ENCODE measurements at places on chromosomes 7 and 10.

DNA sequence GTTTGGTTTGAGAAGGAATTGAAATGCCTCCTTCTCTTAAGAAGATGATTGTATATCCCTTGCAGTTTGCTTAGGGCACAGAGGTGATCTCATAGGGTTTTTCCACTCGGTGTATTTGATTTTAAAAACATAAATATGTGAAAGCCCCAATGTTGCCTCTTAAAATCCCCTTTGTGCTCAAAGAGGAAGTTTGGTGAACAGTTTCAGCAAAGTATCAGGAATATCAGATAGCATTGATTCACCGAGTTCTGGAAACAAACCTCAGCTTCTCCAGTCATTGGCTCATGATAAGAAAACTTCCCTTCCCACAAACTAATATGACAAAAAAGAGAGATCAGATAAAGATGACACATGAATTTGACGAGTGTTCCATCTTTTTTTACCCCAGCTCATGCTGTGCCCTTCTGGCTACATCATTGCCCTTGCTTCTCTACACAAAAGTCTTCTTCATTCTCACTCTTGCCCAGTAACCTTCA, 20.1 kb upstream of the SMNDC1 start:
- DNase-seq, result no peak

GRCh38 chr7:138816650-138817049, 18.7 kb upstream of the ATP6V0A4 start:
- DNase-seq, result no peak

DNA sequence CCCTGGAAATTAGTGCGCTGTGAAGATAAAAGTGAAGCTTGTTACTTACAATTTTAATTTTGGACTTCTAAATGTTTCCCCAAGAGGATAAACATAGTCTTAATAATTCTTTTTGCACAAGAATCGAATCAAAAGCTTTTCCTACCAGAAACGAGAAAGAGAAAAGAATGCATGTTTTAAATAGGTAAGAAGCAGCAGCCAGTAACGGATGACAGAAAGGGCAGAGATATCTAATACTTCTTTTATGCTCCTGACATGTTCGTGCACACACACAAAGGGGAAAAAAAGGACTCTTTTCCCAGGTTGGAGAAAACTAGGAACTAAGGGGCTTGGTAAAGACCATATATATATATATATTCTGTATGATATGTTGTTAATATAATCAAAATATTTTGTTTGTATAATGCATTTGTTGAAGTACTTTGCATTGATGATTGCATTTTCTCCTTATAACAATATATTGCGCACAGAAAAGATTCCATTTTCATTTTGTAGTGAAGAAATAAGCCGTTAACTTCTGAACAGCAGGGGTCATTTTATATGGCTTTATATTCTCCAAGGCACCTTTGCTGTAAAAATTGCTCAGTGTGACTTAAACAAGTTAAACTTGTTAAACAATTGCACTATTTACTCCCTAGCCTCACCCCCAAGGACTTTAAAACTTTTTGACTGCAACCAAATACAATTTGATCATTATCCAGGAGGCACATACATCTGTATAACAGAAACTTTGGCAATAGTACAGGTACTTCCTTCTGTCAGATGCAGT, 2.2 kb downstream of the PRKAR2B start:
- no peak for DNase-seq

- peak; percentile 94 for DNase-seq
These were observed 10.5 kb upstream of the KCP start for GRCh38 chr7:128920913-128921582.

DNA sequence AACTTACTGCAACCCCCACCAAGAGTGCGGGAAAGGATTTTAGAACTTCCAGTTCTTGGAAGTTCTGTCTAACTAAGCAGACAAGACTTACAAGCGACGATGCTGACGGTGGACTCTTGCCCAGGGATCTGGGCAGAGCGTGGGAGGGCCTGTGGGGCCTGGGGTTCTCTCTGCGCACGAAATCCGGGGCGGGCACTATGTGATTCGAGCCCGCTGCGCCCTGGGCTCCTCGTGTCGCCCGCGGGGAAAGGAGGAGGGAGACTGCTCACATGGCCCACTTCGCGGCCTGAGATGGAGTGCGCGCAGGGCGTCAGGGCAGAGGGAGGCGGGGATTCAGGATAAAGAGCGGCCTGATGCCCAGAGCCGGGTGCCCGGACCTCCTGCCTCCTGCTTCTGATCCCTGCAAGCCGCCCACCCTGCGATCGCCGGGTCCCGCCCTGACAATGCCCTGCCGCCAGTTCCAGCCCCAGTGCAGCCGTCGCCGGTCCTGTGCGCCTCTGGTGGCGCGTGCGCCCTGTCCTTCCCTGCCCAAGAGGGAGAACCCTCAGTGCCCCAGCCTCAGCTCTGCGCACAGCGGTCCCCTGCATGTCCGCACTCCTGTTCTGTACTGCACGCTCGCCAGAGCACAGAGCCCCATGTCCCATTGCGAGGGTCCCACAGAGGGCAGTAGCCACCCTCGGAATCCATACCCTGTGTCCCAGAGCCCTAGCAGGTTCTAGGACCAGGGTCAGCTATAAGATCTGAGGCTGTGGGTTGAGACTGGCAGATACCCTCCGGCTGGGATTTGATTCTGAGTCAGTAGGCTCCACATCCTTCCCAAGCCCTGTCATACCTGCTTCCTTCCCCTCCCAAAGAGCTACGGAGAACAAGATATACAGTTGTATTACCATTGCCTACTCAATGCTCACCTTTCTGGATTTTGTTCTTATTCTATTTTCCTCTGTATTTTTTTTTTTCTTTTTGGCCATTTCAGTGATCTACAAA, 99.4 kb upstream of the TMEM106B start:
- peak; percentile 87 for DNase-seq

GRCh38 chr7:101586078-101586905, 42.8 kb downstream of the MYL10 start:
- peak; percentile 75 for DNase-seq
